Transverse colon (tissue), 4 donors: ENCODE measurements at places on chromosomes 2 and 18. TPM values are rescaled to one million over a fixed set of nuclear protein-coding genes. Genes with fewer than 3 reads are reported as not detected.
A peak's percentile ranks its signal among the peaks of the same experiment; 100 is the strongest.

GRCh38 chr2:1798115-1798784 is 53.9 kb upstream of the PXDN start:
- no peak overlapping the region for H3K4me3 ChIP-seq
- no peaks in the 10 kb centered on the region for H3K36me3 ChIP-seq
- DNase-seq = no peak

DNA sequence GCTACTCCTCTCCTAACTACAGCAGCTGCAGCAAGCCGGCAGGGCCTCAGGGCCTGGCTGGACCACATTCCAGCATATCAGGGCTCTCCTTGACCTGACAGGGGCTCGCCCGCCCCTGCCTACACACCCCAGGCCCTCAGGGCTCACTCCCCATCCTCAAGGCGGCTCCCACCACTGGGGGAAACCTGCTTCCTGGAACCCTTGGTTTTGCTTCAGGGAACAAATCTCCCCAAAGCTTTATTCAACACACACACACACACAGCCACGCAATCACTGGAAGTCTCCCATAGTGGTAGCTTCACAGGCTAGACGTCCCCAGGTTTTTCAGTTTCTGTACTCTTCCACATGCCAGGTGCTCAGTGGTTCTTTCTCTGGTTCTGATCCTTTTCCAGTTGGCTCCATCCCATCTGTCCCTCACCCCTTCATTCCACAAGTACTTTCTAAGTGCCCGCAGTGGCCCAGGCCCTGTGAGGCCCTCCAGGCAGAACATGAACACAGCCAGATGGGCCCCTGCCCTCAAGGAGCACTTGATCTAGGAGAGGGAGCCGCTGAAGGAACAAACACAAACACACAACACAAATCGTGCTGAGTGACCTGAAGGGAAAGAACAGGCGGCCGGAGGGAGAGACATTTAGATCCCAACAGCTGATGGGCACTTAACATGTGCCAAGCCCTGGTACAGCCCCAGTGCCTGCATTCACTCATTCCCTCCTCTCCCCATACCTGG is 51.1 kb downstream of the TNS1 start:
- no peaks in the 10 kb centered on the region for H3K27me3 ChIP-seq
- H3K4me3 ChIP-seq = no peak overlapping the region
- H3K36me3 ChIP-seq = no peaks in the 10 kb centered on the region
- H3K4me1 ChIP-seq = peaks cover 42% of the 10 kb centered on the region
- peak overlapping the region; percentile 90 for H3K27ac ChIP-seq

DNA sequence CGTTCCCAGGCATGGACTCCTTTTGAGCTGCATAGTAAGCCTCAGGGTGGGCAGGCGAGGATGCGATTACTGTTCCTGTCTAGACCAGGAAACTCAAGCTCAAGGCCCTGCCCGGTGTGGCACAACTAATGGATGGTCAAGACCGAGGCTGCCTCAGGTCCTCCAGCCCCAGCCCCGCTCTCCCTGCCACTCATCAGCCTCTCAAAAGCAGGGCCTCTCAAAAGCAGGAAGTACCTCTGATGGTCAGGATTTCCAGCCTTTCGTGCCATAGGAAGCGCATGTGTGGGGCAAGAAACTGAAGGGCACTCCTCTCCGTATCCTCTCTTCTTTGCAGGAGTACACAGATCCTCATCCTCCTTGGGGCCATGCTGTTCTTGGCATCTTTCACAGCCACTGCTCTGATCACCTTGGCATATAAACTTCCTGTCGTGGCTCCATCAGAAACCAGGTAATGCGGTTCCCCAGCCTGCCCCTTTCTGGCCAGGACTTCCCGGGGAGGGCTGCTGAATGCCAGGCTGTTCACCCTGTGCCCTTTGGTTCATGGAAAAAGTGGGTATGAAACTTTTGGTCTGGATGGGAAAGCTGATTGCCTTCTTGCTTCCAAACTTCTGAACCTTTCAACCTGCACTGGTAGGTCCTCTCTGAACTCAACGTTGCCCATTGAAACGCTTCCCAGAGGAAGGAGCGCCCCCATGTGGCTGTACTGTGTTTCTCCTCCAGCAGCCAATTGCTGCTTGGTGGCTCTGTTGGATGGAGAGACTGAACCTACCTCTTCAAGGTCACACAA is 82.8 kb upstream of the SEC11C start:
- no peak overlapping the region for H3K27ac ChIP-seq
- no peaks in the 10 kb centered on the region for H3K36me3 ChIP-seq
- peak; percentile 83 for DNase-seq

GRCh38 chr2:45797451-45798230 is 146.2 kb downstream of the PRKCE start:
- H3K4me1 ChIP-seq = no peaks in the 10 kb centered on the region
- no peaks in the 10 kb centered on the region for H3K36me3 ChIP-seq
- H3K4me3 ChIP-seq = no peak overlapping the region
- no peak overlapping the region for H3K27ac ChIP-seq
- DNase-seq = no peak
- no peaks in the 10 kb centered on the region for H3K27me3 ChIP-seq

DNA sequence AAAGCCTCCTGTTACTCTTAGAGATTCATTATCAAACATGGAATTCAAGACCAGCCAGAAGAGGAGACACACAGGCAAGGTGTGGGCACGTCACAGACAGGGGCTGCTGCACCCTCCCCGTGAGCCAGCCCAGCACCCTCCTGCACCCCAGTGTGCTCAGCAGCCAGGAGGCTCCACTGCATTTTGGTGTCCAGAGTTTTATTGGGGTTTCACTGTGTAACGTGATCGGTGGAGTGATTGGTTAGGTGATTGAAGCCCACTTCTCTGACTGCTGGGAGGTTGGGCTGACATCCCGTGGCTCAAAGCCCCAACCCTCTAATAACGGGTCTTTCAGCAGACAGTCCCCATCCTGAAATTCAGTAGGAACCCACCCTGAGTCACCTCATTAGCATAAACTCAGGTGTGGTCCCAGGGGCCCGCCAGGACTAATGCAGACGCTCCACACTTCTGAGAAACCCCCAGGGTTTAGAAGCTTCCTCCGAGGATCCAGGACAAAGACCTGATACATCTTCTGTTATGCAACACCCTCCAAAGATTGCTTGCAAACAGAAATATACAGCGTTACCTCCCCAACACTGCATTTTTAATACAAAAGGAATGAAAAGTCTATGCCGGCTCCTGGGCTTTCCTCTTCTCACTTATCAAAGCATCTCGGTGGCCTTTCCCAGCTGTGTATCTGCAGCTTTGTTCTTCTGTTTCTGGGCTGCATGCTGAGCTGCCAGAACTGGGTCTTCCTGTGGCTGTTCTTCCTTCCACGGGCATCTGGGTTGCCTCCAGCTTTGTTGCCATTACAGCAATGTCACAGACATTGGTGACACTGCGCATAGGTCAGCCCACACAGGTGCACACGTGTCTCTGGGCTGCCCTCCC is 43.7 kb upstream of the SNED1 start:
- no peaks in the 10 kb centered on the region for H3K4me1 ChIP-seq
- H3K27me3 ChIP-seq = no peaks in the 10 kb centered on the region
- no peak overlapping the region for H3K27ac ChIP-seq
- no peak for DNase-seq
- H3K36me3 ChIP-seq = no peaks in the 10 kb centered on the region
- H3K4me3 ChIP-seq = no peak overlapping the region

GRCh38 chr18:58590839-58591238 is 38.1 kb downstream of the ALPK2 start:
- no peak overlapping the region for H3K27ac ChIP-seq
- DNase-seq = no peak
- no peaks in the 10 kb centered on the region for H3K4me1 ChIP-seq
- no peak overlapping the region for H3K4me3 ChIP-seq
- H3K36me3 ChIP-seq = no peaks in the 10 kb centered on the region
- no peaks in the 10 kb centered on the region for H3K27me3 ChIP-seq

GRCh38 chr2:45497355-45497754 is 113.7 kb downstream of the SRBD1 start:
- DNase-seq = no peak
- H3K27me3 ChIP-seq = no peaks in the 10 kb centered on the region
- H3K27ac ChIP-seq = no peak overlapping the region

DNA sequence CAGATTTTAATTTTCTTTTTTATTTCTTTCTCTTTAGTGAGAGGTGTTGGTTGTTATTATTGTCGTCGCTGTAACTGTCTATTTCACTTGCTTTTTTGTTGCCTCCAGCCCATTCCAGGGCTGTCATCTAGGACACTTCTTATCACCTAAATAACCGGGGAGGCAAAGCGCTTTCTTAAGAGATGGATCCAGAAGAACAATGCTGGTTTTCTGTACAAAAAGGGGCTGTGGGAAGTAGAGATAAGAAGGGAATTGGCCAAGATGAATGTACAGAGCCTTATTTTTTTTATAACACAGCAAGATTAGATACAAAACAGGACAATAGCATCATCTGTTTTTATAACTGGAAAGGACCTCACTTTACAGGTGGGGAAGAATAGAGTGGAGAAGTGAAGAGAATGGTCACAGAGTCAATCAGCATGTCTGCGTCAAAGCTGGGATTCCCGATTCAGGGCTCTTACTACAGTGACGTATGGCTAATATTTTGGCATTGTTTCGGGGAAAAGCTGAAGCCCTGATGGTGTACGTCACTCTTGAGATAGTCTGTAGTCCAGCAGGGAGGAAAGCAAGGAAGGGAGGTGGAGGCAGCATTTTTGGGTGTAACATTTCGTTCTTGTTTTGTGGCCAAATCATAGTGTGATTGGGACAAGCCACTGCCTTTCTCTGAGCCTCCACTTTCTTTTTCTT is 23.2 kb downstream of the IL1B start:
- no peaks in the 10 kb centered on the region for H3K4me1 ChIP-seq
- H3K27ac ChIP-seq = no peak overlapping the region
- no peaks in the 10 kb centered on the region for H3K27me3 ChIP-seq
- no peaks in the 10 kb centered on the region for H3K36me3 ChIP-seq

- no peaks in the 10 kb centered on the region for H3K4me1 ChIP-seq
- no peak for DNase-seq
- no peak overlapping the region for H3K27ac ChIP-seq
- no peak overlapping the region for H3K4me3 ChIP-seq
- H3K27me3 ChIP-seq = no peaks in the 10 kb centered on the region
- H3K36me3 ChIP-seq = no peaks in the 10 kb centered on the region
These were observed 24.4 kb downstream of the CD28 start for GRCh38 chr2:203730883-203731282.

GRCh38 chr2:9086465-9086864 is 83.0 kb upstream of the MBOAT2 start:
- no peaks in the 10 kb centered on the region for H3K36me3 ChIP-seq
- DNase-seq = no peak
- H3K4me1 ChIP-seq = no peaks in the 10 kb centered on the region
- no peak overlapping the region for H3K27ac ChIP-seq
- no peaks in the 10 kb centered on the region for H3K27me3 ChIP-seq
- H3K4me3 ChIP-seq = no peak overlapping the region

DNA sequence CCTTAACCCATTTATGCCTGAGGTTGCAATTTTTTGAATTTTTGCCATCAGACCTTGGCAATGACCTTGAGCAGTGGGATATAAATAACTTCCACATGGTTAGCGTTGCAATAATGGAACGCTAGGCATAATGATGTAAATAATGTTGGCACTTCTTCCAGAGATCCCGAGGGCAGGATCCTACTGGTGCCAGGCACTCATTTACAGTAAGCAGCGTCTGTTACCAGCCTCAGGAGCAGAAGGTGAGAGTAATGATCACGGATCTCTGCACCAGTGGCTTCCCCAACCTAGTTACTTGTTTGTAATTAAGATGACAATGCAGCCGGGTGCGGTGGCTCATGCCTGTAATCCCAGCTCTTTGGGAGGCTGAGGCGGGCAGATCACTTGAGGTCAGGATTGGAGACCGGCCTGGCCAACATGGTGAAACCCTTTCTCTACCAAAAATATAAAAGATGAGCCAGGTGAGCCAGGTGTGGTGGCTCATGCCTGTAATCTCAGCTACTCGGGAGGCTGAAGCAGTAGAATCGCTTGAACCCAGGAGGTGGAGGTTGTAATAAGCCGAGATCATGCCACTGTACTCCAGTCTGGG is 41.9 kb downstream of the CPO start:
- H3K4me1 ChIP-seq = peaks cover 16% of the 10 kb centered on the region
- no peak overlapping the region for H3K27ac ChIP-seq
- no peaks in the 10 kb centered on the region for H3K27me3 ChIP-seq
- DNase-seq = no peak
- H3K36me3 ChIP-seq = no peaks in the 10 kb centered on the region
- H3K4me3 ChIP-seq = no peak overlapping the region

GRCh38 chr2:237774811-237775553 is 23.6 kb upstream of the RBM44 start:
- no peak overlapping the region for H3K4me3 ChIP-seq
- peak; percentile 57 for DNase-seq
- H3K27ac ChIP-seq = no peak overlapping the region
- peaks cover 29% of the 10 kb centered on the region for H3K36me3 ChIP-seq
- H3K4me1 ChIP-seq = no peaks in the 10 kb centered on the region

DNA sequence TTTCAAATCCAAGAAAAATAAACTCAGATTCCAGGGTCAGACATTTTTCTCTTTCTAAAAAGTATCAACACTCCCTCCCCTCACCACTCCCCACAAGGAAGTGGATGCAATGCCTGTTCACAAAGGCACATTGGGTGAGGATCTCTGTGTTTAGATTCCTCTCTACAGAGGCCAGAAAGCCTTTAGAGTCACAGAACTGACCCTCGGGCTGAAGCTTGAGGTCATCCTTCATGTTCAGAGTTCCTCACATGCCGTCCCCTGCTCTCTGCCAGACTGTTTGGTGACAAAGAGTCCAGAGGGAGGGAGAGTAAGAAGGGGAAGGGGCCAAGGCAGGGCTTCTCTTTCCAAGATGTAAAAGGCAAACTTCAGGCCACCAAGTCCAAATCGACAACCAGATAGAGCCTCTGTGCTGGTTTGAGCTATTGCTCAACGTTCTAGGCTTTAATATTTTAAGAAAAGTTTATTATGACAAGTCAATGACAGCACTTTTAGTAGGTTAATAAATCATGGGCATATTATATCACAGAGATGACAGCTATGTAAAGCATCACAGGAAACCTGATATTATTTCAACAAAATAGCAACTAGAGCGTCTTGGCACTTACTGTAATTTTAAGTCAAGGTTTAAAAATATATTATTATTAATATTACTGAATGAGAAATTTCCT is 269.4 kb downstream of the ETAA1 start:
- H3K27me3 ChIP-seq = no peaks in the 10 kb centered on the region
- H3K36me3 ChIP-seq = no peaks in the 10 kb centered on the region
- H3K4me1 ChIP-seq = no peaks in the 10 kb centered on the region
- no peak for DNase-seq
- peak overlapping the region; percentile 44 for H3K27ac ChIP-seq

CHRND gene
- not detected for total RNA-seq

CIB4 gene
- total RNA-seq = not detected

RAB3GAP1 gene
- 48.2 TPM for total RNA-seq

EMILIN1 gene
- total RNA-seq = 41.0 TPM

DNER gene
- 4.9 TPM for total RNA-seq

KYNU gene
- total RNA-seq = not detected

TWIST2 gene
- total RNA-seq = 15.5 TPM

ZNF516 gene
- total RNA-seq = 29.7 TPM

ATP8B1 gene
- 120 TPM for total RNA-seq

SCYGR2 gene
- not detected for total RNA-seq

POTEC gene
- total RNA-seq = not detected

CNDP1 gene
- not detected for total RNA-seq

BOK gene
- 27.3 TPM for total RNA-seq

SANBR gene
- total RNA-seq = 16.8 TPM
